Tongue (tissue), 3 donors: ENCODE measurements at places on chromosomes 16 and 17.

DNA sequence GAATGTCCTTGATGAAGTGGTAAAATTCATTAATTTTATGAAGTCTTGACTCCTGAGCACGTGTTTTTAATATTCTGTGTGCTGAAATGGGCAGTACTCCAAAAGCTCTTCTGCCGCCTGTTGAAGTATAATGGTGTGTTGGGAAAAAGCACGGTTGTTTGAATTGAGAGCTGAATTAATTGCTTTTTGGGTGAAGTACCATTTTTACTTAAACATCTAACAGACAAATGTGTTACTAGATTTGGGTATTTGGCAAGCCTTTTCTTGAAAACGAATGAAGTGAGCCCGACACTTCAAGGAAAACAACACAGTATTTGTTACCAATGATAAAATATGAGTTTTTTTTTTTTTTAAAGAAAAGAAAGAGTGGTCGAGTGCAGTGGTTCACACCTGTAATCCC lies 22.5 kb downstream of the WWP2 start:
- DNase-seq = no peak

DNA sequence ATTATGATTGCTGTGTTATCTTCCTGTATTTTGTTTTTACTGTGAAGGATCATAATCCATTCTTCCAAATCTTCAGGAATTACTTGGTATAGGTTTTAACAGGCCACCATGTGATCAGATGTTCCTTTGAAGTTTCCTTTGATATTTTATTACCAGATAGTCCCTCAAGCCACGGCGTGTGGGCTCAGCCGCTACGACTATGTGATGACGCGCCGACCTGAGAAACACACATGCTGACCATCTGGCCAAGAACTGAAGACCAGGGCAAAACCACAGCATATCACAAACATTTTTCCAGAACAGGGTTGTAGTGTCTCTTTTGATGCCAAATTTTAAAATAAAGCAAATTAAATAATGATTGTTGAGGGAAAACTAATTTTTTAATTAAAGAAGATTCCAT lies 47.3 kb downstream of the ZCCHC14 start:
- no peak for DNase-seq

DNA sequence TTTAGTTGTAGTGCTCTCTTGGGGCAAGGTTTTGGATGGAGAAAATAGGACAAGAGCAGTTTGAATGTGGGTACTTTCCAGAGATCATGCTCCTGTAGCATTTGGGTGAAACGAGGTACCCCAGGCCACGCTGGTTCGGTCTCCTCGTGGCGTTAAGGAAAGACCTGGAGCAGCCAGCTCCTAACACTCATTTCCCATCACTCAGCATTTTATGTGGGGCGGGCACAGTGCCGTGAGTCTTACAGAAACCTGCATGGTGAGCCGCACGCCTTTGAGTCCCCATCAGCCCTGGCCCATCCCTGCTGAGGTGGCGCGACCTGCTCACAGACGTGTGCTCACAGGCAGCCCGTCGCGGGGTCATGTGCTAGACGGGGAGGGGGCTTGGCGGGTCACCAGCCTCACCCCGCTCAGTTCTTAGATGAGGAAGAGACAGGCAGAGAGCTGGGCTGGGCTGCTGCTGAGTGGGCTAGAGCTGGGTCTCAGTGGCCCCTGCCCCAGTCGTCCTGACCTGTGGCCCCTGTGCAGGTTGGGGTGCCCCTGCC lies 37.3 kb downstream of the TBCD start:
- DNase-seq = no peak

GRCh38 chr16:2934450-2934849 lies 22.7 kb downstream of the FLYWCH1 start:
- no peak for DNase-seq

DNA sequence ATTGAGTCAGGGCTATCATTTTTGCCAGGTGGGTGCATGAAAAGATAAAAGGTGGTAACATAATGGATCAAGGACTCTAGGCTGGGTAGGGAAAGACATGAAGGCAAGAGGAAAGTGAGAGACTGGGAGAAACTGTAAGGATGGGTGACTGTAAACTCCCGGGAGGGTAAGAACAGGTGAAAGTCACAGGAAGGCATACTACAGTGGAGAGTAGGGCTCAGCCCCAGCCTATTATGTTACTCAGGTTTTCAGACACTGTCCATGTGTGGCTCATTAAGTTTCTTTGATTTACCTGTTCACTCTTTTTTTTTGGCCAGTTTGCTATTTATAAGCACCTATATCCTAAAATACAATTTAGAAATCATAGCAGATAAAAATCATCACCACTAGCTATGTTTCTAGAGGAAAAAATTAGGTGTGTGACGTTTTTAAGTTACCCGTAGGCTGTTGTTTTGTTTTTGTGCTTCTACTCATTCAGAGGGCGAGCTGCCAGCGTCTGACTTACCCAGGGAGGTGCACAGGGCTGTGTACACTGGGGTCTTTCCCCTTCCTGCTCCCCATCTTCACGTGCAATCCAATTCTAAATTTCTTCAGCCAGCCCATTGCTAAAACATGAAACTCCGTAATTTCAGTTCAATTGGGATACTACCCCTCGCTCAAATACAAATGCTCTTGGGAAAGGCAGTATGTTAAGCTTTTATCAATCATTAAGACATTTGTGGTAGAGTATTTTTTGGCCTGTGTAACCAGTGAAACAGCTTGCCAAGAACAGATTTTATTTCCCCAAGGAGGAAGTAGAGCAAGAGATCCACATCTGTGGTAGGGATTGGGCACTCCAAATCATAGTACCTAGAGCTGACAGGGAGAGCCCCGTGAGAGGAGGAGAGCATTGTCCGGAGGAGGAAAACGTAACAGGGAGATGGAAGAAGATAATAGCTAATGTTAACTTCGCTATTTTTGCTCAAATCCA lies 21.7 kb upstream of the VWA3A start:
- DNase-seq = no peak

- no peak for DNase-seq
Observed at GRCh38 chr16:23934610-23935236, 98.9 kb downstream of the PRKCB start.

DNA sequence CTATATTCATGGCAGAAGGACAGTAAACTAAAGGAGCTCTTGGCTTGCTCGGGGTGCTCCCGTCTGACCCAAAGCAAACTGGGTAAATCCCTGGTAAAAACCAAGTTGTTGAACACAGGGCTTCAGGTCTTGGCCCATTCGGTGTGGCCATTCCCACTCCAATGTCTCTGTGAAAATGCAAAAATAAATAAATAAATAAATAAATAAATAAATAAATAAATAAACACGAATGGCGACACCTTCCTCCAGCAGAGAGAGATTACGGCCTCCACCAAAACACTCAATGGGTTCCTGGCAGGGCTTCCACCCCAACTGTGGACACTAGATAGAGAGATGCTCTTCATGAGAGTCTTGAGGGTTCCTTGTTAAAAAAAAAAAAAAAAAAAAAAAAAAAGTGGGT lies 325.3 kb downstream of the SOX9 start:
- no peak for DNase-seq

DNA sequence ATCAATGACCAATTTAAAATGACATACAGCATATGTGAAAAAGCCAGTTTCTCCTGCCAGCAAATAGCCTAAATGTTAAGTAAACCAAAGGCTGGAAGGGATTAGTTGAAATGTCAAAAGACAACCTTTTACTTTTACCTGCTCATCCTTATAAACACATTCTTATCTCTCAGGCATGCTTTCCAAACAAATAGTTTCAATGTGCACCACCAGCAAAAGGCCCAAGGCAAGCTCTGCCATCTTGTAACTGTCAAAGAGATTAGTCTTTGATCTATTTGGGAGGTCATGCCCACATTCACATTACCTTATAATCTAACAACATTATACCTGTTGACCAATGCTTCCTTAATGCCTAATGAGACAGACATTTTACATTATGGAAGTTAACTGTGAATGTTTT lies 132.2 kb upstream of the NACA2 start:
- DNase-seq = no peak

DNA sequence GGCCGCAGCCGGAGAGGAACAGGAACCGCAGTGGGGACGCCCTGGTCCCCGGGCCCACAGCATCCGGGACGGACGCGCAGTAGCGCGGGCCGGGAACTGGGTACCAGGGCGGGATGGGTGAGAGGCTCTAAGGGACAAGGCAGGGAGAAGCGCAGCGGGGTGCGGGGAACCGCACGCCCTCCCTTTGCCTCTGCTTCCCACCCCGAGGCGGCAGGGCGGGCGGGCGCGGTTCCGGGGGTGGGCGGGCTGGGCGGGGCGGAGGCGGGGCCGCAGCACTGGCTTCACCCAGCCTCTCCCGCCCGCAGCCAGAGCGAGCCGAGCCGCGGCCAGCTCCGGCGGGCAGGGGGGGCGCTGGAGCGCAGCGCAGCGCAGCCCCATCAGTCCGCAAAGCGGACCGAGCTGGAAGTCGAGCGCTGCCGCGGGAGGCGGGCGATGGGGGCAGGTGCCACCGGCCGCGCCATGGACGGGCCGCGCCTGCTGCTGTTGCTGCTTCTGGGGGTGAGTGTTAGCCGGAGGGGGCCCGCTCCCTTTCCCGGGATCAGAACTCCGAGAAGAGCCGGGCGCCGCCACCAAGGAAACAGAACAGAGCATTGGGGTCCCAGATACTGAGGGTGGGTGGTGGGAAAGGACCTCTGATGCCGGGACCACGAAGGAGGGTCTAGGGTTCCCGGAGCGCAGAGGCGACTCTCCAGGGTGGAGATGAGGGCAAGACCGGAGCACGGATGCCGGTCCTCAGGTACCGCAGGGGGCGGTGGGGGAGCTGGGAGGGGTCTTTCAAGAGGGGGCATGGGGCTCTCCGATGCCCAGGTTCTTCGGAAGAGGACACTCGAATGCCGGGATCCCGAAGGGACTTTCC lies at the start of gene NGFR:
TSS of gene NGFR (plus strand) at position 308 of the 856 bp plus-strand sequence. CDS start at position 433, 125 bp downstream.
- peak; percentile 87 for DNase-seq

DNA sequence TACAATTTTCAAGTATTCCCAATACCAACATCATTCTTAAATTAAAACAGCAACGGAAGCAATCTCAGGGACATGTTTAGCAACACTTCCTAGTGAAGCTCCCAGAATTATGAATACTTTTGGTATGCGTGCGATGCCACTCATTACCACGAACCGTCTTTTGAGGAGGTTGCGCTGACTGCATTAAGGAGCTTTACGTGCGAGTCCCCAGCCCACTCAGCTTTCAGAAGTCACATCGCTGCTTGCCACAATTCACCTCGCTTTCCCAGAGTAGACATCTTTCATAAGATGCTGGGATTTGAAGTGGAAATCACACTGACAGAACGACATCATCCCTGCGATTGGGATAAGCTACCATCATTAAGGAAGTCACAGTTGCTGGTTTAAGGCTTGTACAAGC lies 441.6 kb upstream of the HSBP1 start:
- no peak for DNase-seq

GRCh38 chr16:71771571-71771970 lies 37.1 kb downstream of the AP1G1 start:
- DNase-seq = no peak

GRCh38 chr17:14790521-14790920 lies 474.6 kb downstream of the PMP22 start:
- no peak for DNase-seq

GRCh38 chr17:73201215-73202069 lies 8.6 kb downstream of the COG1 start:
- DNase-seq = no peak
